ENCODE measurements at places on chromosomes 16 and 17.

DNA sequence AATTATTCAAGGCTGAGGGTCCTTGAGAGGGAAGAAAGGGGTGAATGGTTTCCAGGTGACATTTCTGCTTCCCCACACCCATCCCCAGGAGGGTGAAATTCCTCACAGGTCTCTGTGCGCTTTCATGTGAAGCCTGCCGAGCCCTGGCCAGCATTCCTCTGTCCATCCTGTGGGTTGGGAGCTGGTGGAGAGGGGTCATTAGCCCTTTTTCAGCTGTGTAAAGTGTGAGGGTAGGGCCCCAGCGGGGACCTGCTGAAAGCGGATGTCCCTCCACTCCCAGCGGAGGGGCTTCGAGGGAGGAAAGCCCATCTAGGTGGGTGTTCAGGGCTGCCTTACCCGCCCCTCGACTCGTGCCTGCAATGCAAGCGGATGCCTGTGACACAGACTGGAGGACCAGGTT is 53.3 kb upstream of the DLX4 start:
- DNase-seq: no peak

DNA sequence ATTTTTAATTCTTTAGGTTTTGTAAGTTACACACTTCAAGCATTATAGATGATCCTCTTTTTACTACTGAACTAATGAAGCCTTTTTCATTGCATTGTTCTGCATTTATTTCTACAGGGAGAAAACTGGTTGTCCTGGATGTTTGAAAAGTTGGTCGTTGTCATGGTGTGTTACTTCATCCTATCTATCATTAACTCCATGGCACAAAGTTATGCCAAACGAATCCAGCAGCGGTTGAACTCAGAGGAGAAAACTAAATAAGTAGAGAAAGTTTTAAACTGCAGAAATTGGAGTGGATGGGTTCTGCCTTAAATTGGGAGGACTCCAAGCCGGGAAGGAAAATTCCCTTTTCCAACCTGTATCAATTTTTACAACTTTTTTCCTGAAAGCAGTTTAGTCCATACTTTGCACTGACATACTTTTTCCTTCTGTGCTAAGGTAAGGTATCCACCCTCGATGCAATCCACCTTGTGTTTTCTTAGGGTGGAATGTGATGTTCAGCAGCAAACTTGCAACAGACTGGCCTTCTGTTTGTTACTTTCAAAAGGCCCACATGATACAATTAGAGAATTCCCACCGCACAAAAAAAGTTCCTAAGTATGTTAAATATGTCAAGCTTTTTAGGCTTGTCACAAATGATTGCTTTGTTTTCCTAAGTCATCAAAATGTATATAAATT is 53.0 kb downstream of the TUBD1 start:
- peak; percentile 21 for DNase-seq

- DNase-seq: peak; percentile 92
These were observed 11.4 kb downstream of the C16orf95 start for GRCh38 chr16:87305505-87306391.

- no peak for DNase-seq
These were observed 27.6 kb upstream of the PRM1 start for GRCh38 chr16:11308493-11309283.

GRCh38 chr16:70526403-70526802 is 2.8 kb downstream of the SF3B3 start:
- DNase-seq: no peak

DNA sequence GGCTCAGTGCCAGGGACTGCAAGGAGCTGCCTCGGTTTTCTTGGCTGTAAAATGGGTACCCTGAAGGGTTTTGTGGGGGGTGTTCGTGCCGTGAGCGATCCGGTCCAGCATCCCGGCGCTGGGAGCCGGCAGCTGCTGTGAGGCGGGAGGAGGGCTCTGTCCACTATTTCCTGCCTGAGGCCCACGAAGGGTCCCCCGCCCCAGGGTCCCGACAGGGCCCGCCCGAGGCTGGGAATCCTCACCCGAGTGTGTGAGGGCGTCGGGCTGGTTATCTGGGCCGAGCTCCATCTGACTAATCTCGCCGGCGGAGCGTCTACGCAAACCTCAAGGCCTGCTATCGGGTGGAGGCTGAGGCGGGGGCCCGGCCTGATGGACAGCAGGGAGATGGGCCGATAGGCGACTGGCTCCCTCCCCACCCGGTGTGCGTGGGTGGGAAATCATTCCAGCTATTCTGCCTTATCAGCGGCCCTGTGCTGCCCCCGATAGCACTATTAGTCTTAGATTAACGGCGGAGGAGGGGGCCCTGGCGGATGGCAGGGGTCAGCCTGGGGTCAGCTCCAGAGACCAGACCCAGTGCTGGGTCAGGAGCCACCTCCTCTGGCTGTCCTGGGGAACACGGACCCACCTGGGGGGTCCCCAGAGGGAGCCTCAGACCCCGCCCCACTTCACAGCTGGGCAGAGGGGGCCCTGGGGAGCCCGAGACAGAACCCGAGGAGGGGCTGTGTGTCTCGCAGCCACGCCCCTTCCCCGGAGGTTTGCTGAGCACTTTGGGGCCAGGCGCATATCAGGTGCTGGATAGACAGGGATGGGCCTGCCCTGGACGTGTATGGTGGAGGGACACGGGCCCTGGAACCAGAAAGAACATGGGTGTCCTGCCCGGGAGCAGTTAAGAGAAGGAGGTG is 44.7 kb downstream of the ZFPM1 start:
- DNase-seq: peak; percentile 94
